ENCODE measurements at places on chromosomes 6 and 20.

DNA sequence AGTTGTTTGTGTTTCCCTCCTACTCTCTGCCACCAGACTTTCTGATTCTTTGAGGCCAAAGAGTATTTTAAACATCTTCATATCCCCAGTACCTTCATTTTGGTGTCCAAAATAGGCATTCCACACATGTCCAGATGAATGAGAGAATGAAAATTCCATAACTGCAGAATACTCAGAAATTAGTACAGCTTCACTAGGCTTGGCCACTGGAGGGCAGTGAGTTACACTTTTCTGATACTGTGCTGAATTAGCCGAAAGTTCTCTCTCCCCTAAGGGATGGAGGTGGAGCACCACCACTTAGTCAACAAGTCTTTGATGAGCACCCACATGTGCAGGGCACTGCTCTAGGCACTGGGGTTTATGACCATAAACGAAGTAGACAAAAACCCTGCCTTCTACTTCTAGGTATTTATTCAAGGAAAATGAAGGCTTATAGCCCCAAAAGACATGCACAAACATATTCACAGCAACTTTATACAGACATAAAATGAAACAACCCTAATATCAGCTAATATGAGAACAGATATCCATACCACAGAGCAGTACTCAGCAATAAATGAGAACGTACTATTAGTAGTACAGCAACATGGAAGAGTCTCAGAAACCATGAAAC is 46.1 kb upstream of the TMEM217 start:
- DNase-seq, result no peak

DNA sequence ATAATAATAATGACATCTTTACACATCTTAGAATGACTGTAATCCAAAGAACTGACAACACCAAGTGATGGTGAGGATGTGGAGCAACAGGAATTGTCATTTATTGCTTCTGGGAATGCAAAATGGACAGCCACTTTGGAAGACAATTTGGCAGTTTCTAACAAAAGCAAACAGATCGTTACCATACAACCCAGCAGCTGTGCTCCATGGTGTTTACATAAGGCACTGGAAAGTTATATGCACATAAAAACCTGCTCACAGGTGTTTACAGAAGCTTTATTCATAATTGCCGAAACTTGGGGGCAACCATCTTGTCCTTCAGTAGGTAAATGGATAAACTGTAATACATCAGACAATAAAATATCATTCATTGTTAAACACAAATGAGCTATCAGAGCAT is 18.3 kb upstream of the ASF1A start:
- DNase-seq, result no peak

- no peak for DNase-seq
Measured at GRCh38 chr6:111503660-111504059, 20.6 kb upstream of the REV3L start.

DNA sequence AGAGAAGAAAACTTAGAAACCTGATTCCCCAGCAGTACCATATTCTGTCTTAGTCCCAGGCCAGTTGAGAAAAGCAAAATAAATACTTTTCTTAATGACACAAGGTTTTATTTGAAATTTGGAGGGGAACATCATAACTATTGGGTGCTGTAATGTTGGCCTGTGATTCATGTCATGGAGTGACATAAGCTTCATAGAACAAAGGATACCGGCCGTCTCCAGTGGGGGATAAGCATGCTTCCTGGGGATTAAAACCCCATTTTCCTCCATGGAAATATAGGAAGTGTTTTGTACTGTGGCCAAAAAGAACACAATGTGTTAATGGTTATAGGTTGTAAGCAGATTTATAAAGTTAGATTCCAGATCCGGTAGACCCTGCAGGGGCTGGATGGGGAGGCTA is 18.0 kb downstream of the MTHFD1L start:
- DNase-seq, result no peak

DNA sequence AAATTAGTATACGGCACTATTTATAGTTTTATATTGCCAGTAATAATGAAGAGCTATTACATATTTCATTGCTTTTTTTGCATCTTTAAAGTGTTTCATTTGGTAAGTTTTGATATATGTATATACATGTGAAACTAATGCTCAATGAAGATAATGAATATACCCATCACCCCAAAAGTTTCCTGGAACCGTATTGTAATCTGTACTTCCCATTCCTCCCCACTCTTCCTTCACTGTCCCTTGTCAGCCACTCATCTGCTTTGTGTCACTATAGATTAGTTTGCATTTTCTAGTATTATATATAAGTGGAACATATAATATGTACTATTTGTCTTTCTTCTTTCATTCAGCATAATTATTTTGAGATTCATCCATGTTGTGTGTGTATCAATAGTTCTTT is 10.3 kb upstream of the TBC1D32 start:
- DNase-seq, result no peak

DNA sequence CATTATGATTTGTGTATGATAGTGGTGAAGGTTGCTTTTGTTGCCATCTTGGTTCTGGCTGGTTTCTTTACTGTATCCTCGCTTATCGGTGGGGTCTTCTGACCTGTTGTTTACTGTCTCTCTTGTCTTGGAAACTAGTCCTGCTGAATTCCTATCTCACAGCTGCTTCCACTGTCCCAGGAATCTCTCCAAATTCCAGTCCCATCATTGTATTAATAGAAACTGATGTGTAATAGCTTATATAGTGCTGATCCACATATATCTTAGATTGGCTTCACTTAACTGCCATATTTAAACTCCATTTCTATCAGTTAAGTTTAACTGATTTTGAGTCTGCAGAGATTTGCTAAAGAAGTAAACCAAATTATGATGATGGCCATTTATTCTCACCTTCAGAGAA is 5.9 kb downstream of the GTF2H5 start:
- DNase-seq, result no peak

GRCh38 chr6:76441875-76442274 is 369.4 kb upstream of the IMPG1 start:
- no peak for DNase-seq

- DNase-seq, result no peak
Measured at GRCh38 chr20:2814587-2815051, at the start of gene C20orf141. Gene C20orf141, plus strand, starts transcription at chr20:2814987. Its CDS starts 198 bp downstream, at chr20:2815185.

DNA sequence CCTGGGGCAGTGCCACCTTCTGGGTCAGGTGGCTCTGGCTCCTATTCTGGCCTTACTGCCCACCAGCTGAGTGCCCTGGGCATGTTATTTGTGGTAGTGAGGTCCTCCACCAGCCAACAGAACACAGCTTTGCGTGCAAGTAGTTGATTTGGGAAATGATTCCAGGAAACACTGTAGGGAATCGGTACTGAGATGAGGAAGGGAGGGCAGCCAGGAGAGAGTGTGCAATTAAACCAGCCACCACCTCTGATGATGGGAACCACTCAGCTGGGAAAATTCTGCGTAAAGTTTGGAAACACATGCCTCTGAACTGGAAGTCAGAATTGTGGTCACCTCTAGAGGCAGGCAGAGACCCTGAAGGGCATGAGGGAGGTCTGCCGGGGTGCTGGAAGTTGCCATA is 459 bp downstream of the LBP start:
- DNase-seq, result no peak

GRCh38 chr6:168105813-168106632 is 27.0 kb upstream of the FRMD1 start:
- no peak for DNase-seq

Measured in stimulated activated CD4-positive, alpha-beta T cell treated with anti-CD3 and anti-CD28 coated beads, Interleukin-1b, Interleukin-23, amount 100 ng/mL, for 4 hours (primary cell).